PC-9 (cell line): ENCODE measurements at places on chromosomes 13 and 19. TPM values are rescaled to one million over a fixed set of nuclear protein-coding genes. Genes with fewer than 3 reads are reported as not detected.

Gene MKNK2
- total RNA-seq, result 132 and 166 TPM in 2 replicates

- H3K4me1 ChIP-seq, result no peaks in the 10 kb centered on the region
- no peak for DNase-seq
- no peak overlapping the region for H3K27ac ChIP-seq
- H3K27me3 ChIP-seq, result no peaks in the 10 kb centered on the region
These were observed 105.2 kb downstream of the SLITRK6 start for GRCh38 chr13:85693889-85694511.

DNA sequence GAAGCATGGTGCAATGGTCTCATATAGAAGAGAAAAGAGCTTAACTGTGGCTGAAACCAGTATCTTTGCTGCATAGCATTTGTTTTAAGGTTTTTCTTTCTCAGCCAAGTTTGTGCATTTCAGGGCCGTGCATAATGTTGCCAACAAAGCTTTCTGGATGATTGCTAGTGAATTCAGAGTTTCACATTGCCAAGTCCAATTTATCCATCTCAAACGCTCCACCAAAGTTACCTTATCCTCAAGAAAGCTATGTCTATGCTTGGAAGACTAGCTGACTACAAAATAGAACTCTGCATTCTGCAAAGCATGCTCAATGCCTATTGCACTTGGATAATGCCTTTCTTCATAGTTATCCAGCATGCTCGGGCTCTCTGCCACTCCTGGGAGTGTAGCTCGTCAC, 535.8 kb upstream of the SGCG start:
- H3K4me1 ChIP-seq, result no peaks in the 10 kb centered on the region
- H3K27ac ChIP-seq, result no peak overlapping the region
- no peak overlapping the region for H3K4me3 ChIP-seq
- peaks cover 54% of the 10 kb centered on the region for H3K27me3 ChIP-seq
- H3K36me3 ChIP-seq, result no peaks in the 10 kb centered on the region

Gene RFPL4AL1
- not detected in 2 replicates for total RNA-seq

DNA sequence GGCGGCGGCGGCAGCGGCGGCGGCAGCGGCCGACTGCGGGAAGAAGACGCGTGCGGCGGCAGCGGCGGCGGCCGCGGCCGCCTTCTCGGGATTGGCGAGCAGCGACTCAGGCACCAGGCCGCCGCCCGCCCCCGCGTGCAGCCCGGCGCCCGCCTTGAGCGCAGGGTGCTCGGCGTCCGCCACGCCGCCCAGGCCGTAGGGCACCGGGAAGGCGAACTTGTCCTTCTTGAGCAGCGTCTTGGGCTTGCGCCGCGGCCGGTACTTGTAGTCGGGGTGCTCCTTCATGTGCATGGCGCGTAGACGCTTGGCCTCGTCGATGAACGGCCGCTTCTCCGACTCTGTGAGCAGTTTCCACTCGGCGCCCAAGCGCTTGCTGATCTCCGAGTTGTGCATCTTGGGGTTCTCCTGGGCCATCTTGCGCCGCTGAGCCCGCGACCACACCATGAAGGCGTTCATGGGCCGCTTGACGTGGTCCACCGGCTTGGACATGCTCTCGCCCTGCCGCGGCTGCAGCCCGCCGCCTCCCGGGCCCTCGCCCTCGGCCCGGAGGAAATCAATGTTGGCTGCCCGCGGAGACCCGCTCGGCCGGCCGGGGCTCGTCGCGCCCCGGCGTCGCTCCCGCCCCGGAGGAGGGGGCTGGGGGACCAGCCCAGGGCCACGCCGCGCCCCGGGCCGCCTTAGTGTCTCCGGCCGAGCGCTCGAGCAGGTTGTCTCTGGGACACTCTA, 621 bp downstream of the SOX21 start:
- H3K4me1 ChIP-seq, result no peaks in the 10 kb centered on the region
- no peak for DNase-seq
- no peak overlapping the region for H3K4me3 ChIP-seq
- H3K36me3 ChIP-seq, result no peaks in the 10 kb centered on the region

DNA sequence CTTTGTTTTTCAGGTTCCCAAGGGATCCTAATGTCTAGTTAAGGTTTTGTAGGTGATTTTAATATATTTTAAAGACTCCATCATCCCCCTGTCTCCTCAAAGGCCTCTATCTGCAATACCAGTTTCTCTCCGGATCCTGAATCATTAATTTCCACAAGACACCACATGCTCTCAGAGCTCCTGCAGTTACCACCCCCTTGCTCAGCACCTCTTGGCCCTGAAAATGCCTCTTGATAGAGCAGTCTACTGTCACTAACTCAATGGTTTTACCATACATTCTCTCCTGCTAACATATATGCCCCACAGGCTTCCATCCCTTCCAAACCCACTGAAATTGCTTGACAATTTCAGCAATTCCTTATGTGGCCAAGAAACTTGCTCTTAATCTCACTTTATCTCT, 1.9 kb upstream of the PEG3 start:
- H3K36me3 ChIP-seq, result no peaks in the 10 kb centered on the region
- H3K4me3 ChIP-seq, result no peak overlapping the region
- H3K27ac ChIP-seq, result no peak overlapping the region
- DNase-seq, result no peak
- H3K27me3 ChIP-seq, result no peaks in the 10 kb centered on the region
- H3K4me1 ChIP-seq, result no peaks in the 10 kb centered on the region

Gene ZNF709
- 1.6 and 1.8 TPM in 2 replicates for total RNA-seq

Gene NECTIN2
- total RNA-seq, result 115 and 136 TPM in 2 replicates

- H3K4me3 ChIP-seq, result no peak overlapping the region
- no peaks in the 10 kb centered on the region for H3K4me1 ChIP-seq
- DNase-seq, result no peak
- no peak overlapping the region for H3K27ac ChIP-seq
- H3K27me3 ChIP-seq, result no peaks in the 10 kb centered on the region
- no peaks in the 10 kb centered on the region for H3K36me3 ChIP-seq
These were observed 171.7 kb upstream of the KLF12 start for GRCh38 chr13:74305876-74306275.

DNA sequence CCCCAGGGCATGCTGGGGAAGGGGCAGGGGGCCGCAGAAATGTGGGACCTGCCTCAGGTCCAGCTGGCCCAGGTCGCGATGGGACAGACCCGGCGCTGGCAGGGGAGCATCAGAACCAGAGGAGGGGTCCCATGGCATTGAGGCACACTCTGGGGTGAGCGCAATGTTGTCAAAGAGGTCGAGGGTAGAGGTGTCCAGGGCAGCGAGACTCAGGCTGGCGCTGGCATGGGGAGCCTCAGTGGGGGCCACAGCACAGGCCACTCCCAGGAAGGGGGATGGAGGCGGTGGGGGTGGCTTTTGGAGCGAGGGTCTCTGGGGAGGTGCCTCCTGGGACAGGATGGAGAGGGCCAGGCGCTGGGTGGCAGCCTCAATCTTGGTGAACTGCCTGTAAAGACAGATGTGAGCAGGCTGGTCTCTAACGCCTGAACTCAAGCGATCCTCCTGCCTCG, 944 bp downstream of the C19orf85 start:
- H3K27me3 ChIP-seq, result no peaks in the 10 kb centered on the region
- peaks cover 19% of the 10 kb centered on the region for H3K4me1 ChIP-seq
- no peak overlapping the region for H3K27ac ChIP-seq
- no peaks in the 10 kb centered on the region for H3K36me3 ChIP-seq
- no peak overlapping the region for H3K4me3 ChIP-seq

DNA sequence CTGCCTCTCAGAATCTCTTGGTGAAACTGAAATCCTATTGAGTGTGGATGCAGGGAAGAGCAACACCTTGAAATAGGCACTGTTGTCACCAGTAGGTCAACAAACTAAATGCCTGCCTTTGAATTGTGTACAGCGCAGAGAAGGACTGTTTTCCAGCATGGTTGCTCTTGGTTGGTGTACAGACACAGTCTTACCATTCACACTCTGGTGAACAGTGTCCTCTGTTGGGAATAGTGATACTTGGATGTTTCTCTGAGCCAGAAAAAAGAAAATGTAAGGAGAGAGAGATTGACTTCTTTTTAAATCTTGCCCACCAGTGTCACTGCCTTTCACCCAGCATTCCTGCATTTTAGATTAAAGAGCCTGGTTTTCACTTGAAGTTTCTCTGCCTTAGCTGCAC, 179.7 kb downstream of the STK24 start:
- no peaks in the 10 kb centered on the region for H3K36me3 ChIP-seq
- no peaks in the 10 kb centered on the region for H3K4me1 ChIP-seq
- no peak overlapping the region for H3K4me3 ChIP-seq
- H3K27ac ChIP-seq, result no peak overlapping the region
- H3K27me3 ChIP-seq, result no peaks in the 10 kb centered on the region

DNA sequence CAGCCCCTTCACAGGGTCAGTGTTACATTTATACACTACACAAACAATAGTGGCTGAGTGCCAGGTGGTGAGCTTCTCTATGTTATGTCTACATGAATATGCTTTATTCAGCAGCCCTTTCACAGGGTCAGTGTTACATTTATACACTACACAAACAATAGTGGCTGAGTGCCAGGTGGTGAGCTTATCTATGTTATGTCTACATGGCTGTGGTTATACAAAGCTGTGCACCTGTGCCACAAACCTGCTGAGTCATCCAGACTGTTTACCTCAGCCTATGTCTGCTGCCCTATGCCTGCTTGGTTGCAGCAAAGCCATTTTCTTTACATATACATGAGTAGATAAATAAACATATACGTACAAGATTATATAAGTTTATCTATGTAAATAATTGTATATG, 76.5 kb downstream of the ZNF726 start:
- peak; percentile 72 for DNase-seq
- H3K4me1 ChIP-seq, result peaks cover 19% of the 10 kb centered on the region
- H3K27ac ChIP-seq, result peak overlapping the region; percentile 45
- no peaks in the 10 kb centered on the region; the same call in 1 of the 2 replicates for H3K36me3 ChIP-seq
- no peaks in the 10 kb centered on the region for H3K27me3 ChIP-seq

DNA sequence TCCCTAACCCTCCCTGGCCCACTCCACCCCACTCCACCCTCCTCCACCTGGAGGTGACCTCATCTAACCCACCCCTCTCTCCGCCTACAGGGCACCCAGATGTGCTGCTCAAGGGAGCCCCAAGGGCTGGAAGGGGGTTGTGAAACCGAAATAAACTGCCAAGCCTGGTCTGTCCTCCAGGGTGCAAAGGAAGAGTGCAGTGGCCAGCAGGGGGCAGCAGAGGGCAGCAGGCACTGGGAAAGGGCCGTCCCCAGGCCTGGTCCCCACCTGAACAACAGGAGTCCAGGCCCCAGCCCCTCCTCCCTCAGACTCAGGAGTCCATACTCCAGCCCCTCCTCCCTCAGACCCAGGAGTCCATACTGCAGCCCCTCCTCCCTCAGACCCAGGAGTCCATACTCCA, 8.4 kb upstream of the BCAM start:
- peaks cover 22% of the 10 kb centered on the region for H3K4me1 ChIP-seq
- H3K27me3 ChIP-seq, result no peaks in the 10 kb centered on the region
